ENCODE measurements at places on chromosomes 2 and 18.
A peak's percentile ranks its signal among the peaks of the same experiment; 100 is the strongest.

GRCh38 chr18:45553723-45554388 lies 61.4 kb upstream of the SLC14A2 start:
- DNase-seq = no peak

GRCh38 chr18:11658019-11658418 lies 31.0 kb upstream of the GNAL start:
- DNase-seq = no peak

GRCh38 chr2:128781166-128781565 lies 462.5 kb upstream of the HS6ST1 start:
- DNase-seq = no peak

DNA sequence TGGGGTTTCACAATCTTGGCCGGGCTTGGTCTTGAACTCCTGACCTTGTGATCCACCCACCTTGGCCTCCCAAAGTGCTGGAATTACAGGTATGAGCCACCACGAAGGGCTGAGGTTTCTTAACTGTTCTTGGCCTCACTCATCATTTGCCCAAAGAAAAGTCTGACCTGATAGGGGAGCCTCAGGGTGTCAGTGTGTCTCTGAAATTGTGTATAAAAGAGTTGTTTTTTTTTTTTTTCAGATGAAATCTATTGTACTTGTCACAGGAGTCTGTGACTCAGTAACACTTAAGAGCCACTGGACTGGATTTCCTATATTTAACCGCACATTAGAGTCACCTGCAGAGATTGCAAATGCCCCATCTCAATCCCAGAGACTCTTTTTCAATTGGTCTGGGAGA lies 16.9 kb downstream of the PMAIP1 start:
- no peak for DNase-seq

GRCh38 chr18:54957996-54958395 lies 1.3 kb downstream of the CCDC68 start:
- DNase-seq = no peak

- DNase-seq = no peak
These were observed 556 bp downstream of the CYRIA start for GRCh38 chr2:16664809-16665747.

DNA sequence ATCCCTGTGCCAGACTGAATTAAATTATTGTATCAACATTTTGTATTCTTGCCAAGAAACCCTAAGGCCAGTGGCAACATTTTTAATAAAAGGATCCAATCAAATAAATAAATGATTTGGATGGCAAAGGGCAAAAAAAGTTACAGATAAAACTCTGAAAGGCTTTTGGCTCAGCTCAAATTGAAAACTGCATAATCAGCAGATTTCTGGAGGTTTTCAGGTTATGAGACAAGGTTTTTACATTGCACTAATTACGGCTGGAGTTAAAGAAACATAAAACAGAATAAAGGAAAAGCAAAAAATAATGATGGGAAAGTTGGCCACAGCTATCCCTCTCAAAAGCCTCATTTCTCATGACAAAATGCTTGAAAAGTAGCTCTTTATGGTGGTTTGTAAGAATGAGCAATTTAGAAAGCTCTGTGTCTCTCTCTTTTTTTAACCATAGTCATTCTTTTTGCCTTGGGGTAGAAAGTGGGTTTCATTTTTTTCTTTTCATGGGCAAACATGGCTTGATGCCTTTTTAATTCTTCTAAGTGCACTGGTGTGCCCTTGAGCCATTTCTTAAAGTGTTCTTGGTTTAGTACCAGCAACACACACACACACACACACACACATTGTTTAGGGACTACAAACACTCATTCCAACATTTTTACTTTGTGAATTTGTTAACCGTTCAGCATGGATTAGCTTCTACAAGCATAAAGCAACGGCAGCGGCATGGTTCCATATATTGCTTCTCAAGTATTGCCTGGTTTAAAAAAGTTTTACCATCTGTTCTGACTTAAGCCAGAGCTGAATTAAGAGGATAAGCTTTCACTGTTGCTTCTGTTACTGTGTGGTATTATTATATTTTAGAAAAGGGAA lies 747.1 kb upstream of the FSHR start:
- no peak for DNase-seq

DNA sequence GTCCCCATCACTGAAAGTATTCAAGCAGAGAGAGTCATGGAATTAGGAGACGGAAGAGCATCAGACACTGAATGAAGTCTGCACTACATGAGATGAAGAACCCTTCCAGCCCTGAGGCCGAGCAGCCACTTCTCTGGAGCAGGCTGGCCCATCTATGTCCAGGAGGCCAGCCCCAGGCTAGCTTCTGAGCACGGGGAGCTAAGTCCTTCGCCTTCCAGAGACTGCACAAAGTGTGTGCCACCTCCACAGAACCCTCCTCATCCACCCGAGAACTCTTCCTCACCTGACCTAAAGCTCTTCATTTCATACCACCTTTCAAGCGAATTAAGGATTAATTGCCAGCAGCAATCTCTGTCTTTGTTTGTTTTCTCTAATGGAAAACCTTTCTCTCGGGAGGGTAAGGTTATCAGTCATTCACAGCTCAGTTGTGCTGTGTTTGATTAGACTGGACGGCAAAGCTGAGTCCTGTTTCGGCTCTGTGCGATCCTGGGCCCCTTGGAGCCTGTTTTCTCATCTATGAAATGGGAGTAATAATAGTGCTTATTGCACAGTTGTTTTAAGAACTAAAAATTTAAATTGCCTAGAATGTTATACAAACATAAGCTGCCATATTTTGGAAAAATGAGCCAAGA lies 38.0 kb downstream of the SCTR start:
- DNase-seq = no peak

GRCh38 chr18:13141209-13141608 lies 77.4 kb upstream of the LDLRAD4 start:
- no peak for DNase-seq

GRCh38 chr18:23059541-23060465 lies 75.5 kb upstream of the CABLES1 start:
- no peak for DNase-seq

GRCh38 chr18:25250474-25250851 lies 101.5 kb downstream of the ZNF521 start:
- no peak for DNase-seq

DNA sequence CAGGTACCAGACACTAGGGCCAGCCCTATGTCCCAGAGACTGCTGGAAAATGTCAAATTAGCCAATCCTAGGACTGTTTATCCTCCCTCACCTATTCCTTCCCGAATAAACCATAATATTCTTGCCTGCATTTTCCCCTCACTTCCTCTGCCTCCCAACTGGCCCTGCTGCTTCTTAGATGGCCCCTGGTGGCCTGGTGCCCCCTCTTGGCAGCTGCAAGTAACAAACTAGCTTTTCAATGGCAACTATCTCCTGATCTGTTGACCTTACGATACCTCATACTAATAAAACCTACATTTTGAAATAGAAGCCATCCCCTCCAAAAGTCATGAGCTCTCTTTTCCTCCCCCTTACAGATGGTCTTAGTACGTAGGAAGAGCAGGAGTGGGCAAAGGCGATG lies 132.0 kb downstream of the ALPK2 start:
- DNase-seq = no peak

GRCh38 chr2:121754851-121755236 lies 607 bp upstream of the TSN start:
- DNase-seq = no peak

DNA sequence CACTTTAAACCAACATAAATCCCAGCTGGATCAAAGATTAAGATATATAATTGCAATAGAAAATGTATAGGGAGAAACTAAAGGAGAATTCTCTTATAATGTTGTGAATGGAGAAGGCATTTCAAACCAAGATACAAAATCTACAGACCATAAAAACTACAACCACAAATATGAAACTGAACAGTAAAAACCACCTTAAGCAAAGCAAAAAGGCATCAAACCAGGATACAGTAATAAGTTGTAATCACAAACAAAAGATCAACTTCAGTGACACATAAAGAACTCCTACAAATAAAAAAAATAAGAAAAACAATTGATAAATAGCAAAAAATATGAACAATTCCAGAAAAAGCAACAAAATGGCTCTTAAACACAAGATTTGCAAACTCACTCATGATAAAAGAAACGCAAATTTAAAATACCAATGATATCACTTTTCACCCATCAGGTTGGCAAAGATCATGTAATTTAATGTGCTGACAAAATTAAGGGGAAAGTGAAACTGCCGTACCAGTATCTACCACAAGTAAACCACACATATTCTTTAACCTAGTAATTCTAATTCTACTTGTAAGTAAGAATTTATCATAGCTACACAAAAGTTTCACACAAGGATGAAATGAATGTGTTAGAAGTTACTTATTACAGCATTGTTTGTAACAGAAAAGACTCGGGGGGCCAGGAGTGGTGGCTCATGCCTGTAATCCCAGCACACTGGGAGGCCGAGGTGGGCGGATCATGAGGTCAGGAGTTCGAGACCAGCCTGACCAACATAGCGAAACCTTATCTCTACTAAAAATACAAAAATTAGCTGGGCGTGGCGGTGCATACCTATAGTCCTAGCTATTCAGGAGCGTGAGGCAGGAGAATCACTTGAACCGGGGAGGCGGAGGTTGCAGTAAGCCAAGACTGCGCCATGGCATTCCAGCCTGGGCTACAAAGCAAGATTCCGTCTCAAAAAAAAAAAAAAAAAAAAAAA lies 101.9 kb downstream of the USP34 start:
- no peak for DNase-seq

DNA sequence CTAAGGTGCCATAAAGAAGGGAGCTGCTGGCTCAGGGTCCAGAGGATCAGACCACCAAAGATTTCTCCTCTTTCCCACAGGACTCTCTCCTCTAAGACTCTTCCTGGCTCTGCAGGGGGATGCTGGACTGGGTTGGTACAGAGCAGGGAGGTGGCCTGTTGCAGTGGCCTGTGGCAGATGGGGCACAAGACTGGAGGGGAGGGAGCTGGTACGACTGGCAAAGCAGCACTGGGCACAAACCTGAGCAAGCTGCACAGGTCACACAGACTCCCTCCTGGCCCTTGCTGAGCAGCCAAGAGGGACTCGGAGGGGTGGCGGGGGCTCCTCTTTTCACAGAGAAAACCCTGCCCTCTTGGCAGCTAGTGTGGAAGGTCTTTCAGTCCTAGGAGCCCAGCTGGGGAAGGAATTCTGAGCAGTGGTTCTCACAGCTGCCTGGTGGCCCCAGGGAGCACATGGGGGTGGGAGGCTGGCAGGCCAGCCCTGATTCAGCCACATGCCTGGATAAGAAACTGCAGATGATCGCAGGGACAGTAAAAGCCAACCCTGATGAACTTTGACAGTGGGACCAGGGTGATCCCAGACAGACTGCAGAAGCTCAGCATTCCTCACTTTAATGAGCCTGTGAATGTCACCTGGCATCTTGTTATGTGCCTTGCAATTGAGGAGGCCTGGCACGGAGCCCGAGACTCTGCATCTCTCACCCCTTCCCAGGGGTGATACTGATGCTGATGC lies 32.5 kb upstream of the ACAA2 start:
- no peak for DNase-seq

GRCh38 chr2:170265321-170265720 lies 87.4 kb downstream of the MYO3B start:
- DNase-seq = no peak

DNA sequence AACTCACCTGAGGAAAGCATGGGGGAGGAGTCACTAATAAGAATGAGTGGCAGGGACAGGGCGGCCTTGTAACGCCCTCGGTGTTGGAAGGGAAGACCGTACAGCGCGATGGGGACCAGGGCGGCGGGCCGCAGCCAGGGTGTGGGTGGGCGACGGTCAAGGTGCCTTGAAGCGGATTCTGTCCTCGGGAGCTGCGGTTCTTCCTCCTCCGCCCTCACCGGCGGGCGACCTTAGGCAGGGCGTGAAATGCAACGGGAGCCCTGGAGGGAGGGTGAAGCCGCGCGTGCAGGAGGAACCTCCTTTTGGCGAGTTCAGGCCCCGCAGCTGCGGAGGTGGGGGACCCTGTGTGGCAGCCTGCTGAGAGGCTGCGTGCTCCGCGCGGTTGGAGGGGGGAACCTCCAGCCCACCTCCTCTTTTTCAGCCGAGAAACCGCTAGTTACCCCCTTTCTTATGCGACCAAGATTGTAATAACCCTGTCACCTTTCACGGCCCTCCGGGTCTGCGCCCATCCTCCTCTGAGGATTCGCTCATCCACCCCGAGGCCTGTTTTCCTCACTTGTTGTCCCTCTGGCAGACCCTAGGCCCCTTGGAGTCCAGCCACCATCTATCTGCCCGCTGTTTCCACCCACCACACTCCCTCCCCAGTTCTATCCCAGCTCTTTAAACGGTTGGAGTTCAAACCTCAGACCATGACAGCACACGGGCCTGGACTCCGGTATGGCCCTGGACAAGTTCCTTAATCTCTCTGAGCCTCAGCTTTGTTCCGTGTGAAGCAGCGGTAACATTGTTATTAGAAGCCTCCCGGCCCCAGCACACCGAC lies 823 bp upstream of the RNU2-63P start:
- no peak for DNase-seq

DNA sequence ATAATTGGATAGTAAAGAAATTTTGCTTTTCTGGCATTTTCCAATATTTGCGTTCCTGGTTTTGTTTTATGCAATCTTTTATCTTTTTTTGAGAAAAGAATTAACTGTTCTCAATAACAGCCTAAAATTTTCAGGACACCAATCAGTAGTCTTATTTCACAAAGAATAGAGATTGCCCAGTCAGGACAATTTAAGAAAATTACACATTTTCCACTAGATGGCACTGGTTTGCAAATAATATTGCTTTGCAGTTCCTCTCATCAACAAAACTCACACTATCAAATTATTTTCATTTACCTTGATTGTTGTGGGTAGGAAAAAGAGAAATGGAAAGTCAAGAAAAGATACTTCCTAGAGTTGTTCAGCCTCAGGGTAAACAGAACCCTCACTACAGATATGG lies 2.4 kb upstream of the RBM45 start:
- DNase-seq = no peak

DNA sequence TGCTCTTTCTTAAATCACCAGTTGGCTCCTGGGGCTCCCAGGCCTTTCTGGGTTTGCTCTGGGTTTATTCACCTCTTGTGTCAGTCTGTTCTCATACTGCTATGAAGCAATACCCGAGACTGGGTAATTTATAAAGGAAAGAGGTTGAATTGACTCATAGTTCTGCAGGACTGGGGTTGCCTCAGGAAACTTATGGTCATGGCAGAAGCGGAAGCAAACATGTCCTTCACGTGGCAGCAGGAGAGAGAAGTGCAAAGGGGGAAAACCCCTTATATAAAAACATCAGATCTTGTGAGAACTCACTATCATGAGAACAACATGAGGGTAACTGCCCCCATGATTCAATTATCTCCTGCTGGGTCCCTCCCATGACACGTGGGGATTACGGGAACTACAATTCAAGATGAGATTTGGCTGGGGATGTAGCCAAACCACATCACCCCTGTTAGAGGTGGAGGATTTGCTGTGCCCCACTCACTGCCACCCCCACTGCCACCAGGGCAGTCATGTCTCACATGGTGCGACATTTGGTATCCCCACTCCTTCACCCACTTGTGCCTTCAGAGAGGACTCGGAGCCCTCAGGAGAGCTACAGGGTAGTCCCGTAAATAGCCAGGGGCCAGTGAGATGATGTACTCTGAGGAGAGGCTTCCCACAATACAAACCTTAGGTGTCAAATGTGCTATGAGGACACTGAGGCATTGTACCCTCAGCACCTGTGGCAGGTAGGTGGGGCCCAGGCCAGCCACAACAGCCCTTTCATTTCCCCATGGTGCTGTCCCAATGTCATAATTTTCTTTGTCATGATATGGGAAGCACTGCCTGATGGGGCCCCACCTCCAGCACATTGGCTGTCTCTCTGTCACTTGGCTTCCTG lies 35.7 kb downstream of the CDC42EP3 start:
- DNase-seq = peak; percentile 46

All from T-helper 9 cell (primary cell).